ENCODE measurements at places on chromosomes 4 and X. TPM values are rescaled to one million over a fixed set of nuclear protein-coding genes. Genes with fewer than 3 reads are reported as not detected.

Gene BCOR
- total RNA-seq: 29.3 TPM

Gene BCAP31
- total RNA-seq: 339 TPM

Gene S100P
- 90.8 TPM for total RNA-seq

Gene SLC10A4
- 6.8 TPM for total RNA-seq

Gene PAGE2
- not detected for total RNA-seq

Gene STAP1
- not detected for total RNA-seq

Gene HSPA4L
- 7.8 TPM for total RNA-seq

Gene PF4V1
- not detected for total RNA-seq

Gene PCYT1B
- total RNA-seq: 0.02 TPM

Gene PDLIM3
- 0.13 TPM for total RNA-seq

Gene DCAF12L2
- 0.13 TPM for total RNA-seq

Gene EDA2R
- total RNA-seq: 11.7 TPM

Gene TRAM1L1
- total RNA-seq: 0.50 TPM

Gene PCSK1N
- 16.0 TPM for total RNA-seq

Gene RNF175
- not detected for total RNA-seq

Gene TCEAL1
- total RNA-seq: 34.2 TPM

Gene TMEM187
- 5.7 TPM for total RNA-seq

Data from A549 treated with dexamethasone at 1 μM for 4 hours (cell line).